WTC11 (cell line): ENCODE measurements at places on chromosomes 3 and 15.

DNA sequence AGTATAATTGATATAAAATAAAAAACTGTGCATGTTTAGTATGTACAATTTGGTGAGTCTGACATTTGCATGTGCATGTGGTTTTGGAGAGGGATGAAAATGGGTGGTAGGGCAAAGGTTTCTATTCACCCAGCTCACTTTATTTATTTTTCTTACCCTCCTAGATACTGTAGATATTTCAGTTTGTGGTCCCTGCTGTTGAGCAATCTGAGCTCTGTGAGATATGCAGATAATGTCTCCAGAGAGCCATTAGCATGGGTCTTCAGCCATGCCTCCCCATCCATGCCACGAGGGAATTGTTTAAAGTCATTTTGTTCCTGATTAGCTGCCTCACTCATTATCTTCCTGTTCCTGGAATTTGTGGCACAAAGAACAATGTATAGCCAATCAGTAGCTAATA, 44.4 kb upstream of the B3GALNT1 start:
- no peak for DNase-seq

DNA sequence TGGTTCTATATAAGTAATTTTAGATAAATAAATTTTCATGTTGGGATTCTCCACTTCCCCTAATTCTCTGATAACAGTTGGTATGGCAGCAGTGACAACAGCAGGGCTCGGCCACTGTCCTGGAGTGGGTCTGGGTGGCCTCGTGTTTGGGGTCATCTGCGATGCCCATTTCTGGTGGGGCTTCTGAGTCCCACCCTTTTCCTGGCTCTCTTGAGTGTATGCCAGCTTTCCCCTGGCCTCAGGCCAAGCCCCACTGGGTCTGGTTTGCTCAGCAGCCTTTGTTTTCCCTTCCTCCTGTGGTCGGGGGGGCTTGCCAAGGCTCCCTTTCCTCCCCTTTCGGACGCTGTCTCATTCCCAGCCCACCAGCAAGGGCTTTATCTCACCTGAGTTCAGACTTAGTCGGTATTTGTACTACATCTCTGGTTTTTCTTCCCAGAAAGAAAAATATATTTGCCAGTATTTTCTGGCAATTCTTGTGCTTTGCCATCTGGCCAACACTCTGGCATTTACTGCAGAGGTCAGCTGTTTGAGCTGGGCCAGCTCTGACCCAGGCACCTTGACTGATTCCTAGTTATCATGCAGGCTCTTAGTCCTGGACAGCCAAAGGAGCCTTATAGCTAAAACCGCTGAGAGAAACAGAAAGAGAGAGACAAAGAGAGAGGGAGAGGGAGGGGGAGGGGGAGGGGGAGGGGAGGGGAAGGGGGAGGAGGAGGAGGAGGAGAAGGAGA, 35.2 kb downstream of the MYZAP start:
- no peak for DNase-seq

GRCh38 chr3:125433611-125434041, 58.5 kb upstream of the ZNF148 start:
- DNase-seq = no peak

DNA sequence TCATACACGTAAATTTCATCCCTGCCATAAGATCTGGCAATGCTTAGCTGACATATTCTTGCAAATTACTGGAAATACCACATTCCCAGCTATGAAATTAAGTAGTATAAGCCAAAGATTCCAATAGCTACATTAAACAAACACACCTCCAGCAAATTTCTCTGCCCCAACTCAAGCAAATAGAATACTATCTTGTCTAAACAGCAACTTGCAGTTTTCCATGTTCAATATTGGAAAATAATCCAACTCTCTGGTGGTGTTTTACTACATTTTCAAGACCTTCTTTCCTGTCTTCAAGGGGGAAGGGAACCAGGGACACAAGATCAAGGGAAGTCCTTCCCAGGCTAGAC, 268.7 kb downstream of the TBL1XR1 start:
- DNase-seq = no peak

GRCh38 chr15:100201376-100202280, 140.1 kb downstream of the ADAMTS17 start:
- DNase-seq = no peak

DNA sequence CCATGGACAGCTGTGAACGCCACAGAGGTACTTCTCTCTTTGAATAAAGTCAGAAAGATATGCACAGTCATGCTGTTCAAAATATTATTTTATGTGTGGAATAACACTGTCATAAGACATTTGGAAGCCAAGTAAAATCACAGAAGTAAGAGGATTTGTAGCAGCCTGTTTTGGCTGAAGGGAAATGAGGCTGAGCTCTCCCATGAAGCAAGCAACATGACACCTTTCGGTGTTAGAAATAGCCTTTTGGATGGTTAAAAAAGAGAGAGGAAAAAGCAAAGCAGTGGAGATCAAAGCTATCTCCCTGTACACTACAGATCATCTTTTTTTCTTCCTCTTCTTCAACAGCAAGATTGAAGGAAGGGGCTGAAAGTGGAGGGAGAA, 755.3 kb downstream of the ROBO1 start:
- no peak for DNase-seq

DNA sequence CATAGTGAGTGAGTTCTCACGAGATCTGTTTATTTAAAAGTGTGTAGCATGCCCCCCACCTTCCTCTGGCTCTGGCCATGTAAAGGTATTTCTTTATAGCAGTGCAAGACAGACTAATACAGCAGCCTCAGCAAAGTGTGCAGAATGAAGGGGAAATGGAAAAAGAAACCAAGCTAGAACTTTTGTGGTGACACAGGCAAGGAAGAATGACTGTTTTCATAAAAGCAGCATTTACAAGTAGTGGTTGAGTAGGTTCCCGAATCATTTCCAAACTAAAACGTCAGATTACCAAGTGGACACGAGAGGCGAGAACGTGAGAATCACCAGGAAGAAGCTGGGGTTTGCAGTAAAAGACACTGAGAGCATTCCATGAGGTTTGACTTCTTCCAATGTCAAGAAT, 100.2 kb upstream of the AKAP13 start:
- no peak for DNase-seq
